ENCODE measurements at places on chromosomes 12 and 14.

- DNase-seq, result no peak
Observed at GRCh38 chr12:6533653-6533922, 729 bp upstream of the GAPDH start.

- DNase-seq, result peak; percentile 13
Observed at GRCh38 chr12:53123578-53124351, 20.5 kb downstream of the SOAT2 start.

GRCh38 chr12:10082117-10082874 lies 16.5 kb downstream of the CLEC1A start:
- no peak for DNase-seq

DNA sequence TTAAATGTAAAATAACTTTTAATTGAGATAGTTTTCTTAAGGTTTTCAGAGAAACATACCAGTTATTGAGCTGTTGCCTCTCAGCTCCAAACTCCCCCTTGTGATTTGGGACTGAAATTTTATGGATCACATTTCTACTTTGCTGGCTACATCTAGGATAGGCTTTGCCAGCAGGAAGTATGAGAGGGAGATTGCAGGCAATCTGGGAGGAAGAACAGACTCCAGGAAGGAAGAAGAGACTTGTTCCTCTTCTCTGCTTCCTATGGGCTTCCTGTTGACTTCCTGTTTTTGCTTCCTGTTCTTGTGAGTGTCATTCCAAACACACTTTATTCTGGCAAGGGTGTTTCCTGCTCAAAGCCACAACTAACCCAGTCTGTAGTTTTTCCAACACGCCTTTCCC lies 312.9 kb downstream of the ITPR2 start:
- no peak for DNase-seq

- DNase-seq, result no peak
Observed at GRCh38 chr14:96629082-96629481, 126.9 kb downstream of the PAPOLA start.

DNA sequence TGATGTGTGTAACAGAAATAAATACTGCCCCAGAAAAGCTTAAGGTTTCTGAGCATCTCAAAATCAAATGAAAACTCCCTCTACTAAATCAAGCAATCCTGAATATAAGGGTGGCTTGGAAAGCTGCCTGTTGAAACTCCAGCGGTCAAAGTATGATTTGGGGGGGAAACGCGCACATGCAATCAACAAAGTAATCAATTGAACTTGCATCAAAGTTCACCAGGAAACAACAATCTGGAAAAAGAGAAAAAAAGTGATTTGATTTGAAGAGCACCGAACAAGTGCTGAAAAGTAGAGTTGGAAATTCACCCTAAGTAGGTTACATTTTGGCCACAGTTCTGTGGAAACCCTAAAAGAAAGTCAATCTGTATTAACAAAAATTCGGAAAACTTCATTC lies 700 bp downstream of the CNIH1 start:
- DNase-seq, result no peak

DNA sequence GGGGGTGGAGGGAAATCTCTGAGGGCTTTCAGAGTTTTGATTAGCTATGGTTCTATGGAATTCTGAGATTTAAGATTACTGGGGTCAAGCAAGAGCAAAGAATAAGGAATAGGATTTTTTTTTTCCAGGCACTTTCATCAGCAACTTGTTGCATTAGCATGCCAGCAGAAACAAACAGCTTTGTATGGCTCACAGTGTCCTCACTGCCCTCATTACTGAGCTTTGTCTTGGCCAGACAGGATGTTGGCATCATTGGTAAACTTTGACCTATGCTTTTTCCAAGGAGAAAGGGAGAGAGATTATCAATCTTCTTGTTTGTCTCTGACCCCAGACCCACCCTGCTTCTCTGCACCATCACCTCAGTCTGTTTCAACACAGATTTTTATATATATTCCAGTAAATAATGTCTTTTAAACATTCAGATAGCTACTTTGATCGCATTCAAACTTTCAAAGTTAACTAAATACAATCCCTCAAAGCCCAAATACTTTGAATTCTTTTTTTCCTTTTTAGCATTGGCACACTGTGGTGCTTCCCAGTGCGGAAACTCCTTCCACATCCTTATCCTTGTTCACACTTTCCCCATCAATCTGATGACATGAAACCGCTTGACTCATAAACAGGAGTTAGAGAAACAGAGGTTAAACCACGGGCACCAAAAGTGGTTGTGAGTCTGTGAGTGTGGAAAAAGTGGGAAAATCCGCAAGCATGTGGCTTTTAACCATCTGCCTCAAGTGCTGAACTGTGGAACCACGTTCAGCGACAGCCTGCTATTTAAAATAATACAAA lies 282.2 kb upstream of the FAR2 start:
- no peak for DNase-seq

DNA sequence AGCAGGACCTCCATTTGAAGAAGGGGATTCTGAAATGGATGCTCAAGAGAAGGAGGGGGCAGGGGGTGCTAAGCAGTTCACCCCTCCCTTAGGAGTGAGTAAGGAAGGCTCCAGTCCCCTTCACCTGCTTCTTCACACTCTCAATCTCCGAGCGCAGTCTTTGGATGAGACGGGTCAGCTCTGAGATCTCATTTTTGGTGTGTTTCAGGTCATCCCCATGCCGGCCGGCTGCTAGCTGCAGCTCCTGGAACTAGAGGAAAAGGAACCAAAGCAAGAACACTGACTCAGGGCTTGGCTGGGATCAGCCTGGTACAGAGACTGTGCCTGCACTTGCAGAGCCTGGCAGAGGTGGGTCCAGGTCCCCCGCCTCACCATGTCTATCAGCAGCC lies 7.3 kb downstream of the KRT73 start:
- no peak for DNase-seq
